ENCODE measurements at places on chromosomes 12 and 14.

- DNase-seq: no peak
These were observed 50.5 kb downstream of the SLC6A12 start for GRCh38 chr12:163406-163986.

- DNase-seq: no peak
These were observed 8.7 kb upstream of the RGS6 start for GRCh38 chr14:71923513-71923912.

- peak; percentile 67 for DNase-seq
These were observed 903.1 kb downstream of the BCL11B start for GRCh38 chr14:98368916-98369315.

DNA sequence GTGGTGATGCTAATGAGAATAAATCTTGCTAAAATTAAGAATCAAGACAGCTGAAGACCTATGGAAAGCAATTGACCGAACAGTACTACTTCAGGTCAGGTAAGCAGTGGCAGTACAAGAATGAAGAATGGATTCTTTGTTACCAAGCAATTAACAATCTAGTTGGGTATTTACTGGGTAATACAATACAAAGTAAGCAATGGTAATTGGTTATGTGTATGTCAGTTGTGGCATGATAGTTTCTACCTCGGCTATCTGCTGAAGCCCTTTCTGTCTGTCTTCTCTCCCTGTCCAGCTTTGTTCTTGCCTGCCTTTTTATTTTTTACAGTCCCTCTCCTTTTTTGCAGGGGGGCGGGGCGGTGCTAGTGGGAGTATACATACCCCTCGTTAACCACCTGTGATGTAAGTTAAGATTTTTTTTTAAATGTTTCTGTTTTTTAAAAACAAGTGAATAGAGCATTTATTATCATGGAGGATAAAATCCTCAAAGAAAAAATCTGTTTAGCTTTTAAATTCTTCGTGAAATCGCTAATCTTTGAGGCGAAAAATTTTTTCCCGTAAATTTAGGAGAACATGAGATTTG is 75.9 kb downstream of the RCOR1 start:
- no peak for DNase-seq

DNA sequence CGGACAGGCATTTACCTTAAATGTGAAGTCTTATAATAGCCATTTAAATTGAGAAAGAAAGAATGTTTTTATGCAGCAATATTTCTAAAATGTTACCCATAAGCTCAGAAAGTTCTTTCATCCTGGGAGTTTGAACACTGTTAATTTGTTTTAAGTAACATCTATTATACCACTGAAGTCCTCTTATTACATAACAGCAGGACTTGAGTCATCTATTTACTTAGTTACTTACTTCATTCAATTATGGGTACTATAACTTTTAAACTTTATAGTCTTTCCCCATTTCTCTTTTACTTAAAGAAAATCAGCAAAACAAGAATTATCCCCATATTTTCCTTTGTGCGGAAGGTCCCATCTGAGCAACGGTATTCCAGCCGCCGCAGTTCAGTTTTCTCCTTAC is 473.1 kb downstream of the ETNK1 start:
- no peak for DNase-seq

DNA sequence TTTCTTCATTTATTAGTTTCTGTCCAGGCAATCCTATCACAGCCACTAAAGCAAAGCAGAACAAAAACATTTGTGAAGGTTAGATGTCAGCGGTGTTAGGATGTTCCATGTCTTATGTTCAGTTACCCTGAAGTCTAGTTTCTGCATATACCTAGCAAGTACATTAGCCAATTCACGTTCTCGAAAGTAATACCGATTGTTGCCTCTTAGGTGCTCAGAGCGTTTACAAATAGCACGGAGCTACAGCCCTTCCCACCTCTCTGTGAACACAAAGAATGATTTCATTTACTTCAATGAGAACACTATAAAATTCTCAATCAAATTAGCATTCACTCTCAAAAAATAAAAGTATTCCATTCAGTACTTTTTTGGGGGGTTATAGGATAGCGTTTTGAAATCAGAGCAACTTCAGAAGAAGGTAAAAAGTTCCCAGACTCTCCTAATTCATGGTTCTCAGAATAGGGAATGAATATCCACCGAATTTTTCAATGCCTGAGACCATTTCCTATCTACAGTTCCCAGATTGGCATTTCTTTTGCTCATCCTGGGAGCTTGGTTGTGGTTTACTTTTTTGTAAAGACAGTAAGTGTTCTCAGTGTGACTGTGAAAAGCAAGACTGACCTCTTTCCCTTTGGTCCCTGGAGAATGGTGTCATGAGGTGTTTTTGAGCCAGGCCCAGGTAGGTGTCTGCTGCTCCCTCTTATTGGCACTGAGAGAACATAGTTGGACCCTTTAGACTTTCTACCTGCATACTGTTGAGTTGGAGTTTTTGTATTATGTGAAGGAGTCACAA is 488.0 kb upstream of the RGS6 start:
- no peak for DNase-seq

- no peak for DNase-seq
These were observed 3.9 kb downstream of the TNFRSF1A start for GRCh38 chr12:6337958-6338433.

- DNase-seq: peak; percentile 55
These were observed 89.7 kb upstream of the PARP11 start for GRCh38 chr12:3962631-3963483.

DNA sequence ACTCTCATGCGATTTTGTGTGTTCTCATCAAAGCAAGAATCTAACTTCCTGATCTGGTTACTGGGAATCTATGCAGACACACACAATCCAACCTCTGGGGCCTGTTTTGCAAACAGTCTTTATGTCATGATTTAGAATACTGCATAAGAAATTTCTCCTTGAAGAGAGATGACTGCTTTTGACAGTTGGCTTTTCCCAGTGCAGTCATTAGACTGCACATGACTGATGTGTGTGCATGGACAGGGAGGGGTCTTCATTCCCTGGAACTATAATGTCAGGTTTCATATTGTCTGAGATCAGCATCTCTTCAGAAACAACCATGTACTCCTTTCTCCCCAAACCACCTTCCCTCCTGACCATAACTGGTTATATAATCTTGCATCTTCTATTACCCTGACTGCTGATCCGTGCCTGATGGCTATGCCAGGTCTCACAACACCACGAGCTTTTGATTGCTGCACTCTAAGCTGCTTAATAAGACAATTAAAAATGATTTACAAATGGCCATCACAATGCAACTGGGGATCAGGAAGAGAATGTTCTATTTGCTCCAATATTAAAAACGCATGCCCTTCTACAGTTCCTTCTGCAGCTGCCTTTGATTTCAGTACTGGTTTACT is 995.4 kb downstream of the NRXN3 start:
- no peak for DNase-seq

DNA sequence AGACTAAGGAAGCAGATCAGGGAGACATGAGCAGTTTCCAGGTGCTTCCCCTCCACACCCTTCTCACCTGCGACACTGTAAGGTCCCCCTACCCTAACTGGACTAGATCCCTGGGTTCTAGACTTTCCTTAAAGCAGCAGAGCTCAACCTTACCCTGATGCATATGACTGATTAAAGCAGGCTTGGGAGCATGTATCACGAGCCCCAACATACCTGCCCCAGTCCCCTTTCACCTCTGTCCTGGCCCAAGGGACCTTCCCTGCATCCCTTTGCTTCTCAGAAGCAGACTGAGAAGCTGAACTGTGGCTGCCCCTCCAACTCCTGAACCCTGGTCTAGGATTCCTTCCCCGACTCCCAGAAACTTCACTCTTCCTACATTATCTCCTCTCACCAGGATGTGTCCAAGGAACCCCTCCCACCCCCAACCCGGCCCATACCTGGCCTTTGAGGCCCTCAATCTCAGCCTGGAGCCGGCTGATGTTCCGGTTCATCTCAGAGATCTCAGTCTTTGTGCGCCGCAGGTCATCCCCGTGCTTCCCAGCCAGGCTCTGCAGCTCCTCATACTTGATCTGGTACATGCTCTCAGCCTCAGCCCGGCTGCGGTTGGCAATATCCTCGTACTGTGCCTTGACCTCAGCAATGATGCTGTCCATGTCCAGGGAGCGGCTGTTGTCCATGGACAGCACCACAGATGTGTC is 5.4 kb downstream of the KRT8 start:
- DNase-seq: no peak

DNA sequence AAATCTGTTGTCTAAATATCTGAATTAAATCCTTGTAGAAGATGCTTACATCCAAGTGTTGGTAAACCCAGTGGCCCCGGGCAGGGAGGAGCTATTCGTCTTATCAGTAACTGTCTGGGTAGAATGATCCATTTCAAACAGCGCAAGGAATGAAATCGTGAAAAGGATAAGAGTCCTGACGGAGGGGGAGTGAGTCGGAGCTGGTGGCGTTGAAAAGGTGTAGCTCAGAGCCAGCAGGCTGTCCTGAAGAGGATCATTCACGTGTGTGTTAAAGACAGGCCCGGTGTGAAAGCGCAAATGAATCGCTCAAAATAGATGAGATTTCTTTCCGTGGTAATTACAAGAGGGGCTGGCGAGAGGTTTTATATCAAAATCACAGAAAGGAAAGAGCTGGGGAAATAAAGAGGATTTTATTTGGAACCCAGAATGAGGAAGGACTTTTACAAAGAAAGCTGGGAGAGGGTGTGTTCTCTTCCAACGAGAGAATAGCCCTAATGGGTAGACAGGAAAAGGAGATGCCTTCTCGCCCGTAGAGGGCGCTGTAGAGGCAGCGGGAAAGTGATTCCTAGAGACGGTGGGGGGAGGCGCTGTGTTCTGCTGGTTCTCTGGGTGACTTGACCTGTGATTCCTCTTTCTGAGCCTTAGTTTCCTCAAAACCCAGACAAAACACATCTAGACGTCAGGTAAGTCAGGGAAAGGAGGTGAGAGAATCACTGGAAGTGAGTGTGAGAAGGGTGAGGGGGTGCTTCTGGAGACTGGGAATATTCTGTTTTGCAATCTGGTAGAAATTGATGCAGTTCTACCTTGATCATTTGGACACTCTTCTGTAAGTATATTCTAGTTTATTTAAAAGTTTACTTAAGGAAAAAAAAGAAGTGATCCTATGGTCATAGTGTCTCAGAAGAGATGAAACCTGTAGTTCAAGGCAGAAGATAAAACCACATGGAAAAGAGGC is 39.3 kb downstream of the SRRM4 start:
- DNase-seq: no peak

DNA sequence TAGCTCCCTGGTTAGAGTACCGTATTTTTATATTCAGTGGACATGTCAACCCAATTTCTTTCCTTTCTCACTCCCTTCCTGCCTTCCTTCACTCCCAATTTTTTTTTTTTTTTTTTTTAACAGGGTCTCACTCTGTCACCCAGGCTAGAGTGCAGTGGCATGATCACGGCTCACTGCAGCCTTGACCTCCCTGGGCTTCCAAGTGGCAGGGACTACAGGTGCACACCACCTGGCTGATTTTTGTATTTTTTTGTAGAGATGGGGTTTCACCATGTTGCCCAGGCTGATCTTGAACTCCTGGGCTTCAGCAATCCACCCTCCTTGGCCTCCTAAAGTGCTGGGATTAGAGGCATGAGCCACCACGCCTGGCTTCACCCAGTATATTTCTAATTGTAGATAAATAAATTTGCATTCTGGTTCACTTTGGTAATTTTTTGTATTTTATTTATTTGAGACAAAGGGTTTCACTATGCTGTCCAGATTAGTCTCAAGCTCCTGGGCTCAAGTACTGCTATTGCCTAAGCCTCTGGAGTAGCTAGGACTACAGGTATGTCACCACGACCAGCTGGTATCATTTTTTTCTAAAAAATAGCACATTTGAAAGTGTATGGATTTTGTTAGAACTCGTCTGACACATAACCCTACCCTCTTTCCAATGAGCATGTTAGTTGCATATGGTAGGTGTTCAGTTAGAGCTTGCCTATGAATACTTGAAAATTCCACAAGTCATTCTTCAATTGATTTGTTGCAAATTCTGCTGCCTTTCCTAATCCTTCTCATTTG is 15.7 kb downstream of the SLC38A2 start:
- DNase-seq: no peak

- DNase-seq: no peak
These were observed 15.3 kb upstream of the NOXRED1 start for GRCh38 chr14:77438596-77438995.
